ENCODE measurements at places on chromosomes 16 and 17.

GRCh38 chr17:74097450-74098135, 105.9 kb upstream of the RPL38 start:
- DNase-seq = no peak

GRCh38 chr16:62272035-62272434, 235.8 kb upstream of the CDH8 start:
- DNase-seq = no peak

GRCh38 chr17:43880420-43880991, 26.8 kb downstream of the MPP2 start:
- no peak for DNase-seq

- DNase-seq = peak; percentile 27
These were observed 70.7 kb upstream of the PLCG2 start for GRCh38 chr16:81708266-81709015.

GRCh38 chr17:65697661-65698060, 136.2 kb upstream of the AXIN2 start:
- DNase-seq = no peak

DNA sequence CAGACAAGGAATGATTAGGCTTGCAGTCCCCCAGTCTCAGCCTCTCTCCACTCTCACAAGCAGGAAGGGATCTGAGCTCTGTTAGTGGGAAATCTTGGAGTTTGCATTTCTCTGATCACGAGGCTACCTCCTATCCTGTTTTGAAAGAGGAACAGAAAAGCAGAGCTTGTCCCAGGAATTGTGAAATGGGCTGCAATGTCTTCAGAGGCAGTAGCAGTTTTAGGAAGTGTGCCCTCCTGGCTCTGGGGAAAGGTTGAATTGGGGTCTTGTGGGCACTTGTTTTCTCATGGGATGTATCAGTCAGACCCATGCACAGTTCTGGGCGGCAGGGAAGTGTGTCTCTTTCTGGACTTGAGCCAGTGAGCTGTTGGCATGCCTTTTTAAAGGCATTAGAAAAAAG, 22.8 kb downstream of the NUP85 start:
- DNase-seq = no peak

Measured in heart left ventricle (tissue), 16 donors.